Immature natural killer cell (primary cell): ENCODE measurements at places on chromosomes 2 and 18. TPM values are rescaled to one million over a fixed set of nuclear protein-coding genes. Genes with fewer than 3 reads are reported as not detected.

SDC1 gene
- not detected for polyA plus RNA-seq

CRYBA2 gene
- not detected for polyA plus RNA-seq

EPC2 gene
- polyA plus RNA-seq = 2.8 TPM

DSG1 gene
- polyA plus RNA-seq = not detected

SLC23A3 gene
- polyA plus RNA-seq = 0.29 TPM

EMX1 gene
- polyA plus RNA-seq = not detected

EVA1A gene
- polyA plus RNA-seq = not detected

ZSWIM2 gene
- polyA plus RNA-seq = not detected

AUP1 gene
- 107 TPM for polyA plus RNA-seq

CXCR1 gene
- polyA plus RNA-seq = 30.5 TPM

LYG1 gene
- 0.61 TPM for polyA plus RNA-seq

MC5R gene
- not detected for polyA plus RNA-seq

CD8A gene
- polyA plus RNA-seq = 131 TPM

CNTNAP5 gene
- polyA plus RNA-seq = not detected

ZNF892 gene
- polyA plus RNA-seq = not detected

VWA3B gene
- polyA plus RNA-seq = not detected

PPP1R1C gene
- not detected for polyA plus RNA-seq

APLF gene
- 0.97 TPM for polyA plus RNA-seq

ALLC gene
- polyA plus RNA-seq = not detected

UGT1A3 gene
- not detected for polyA plus RNA-seq

ANKRD30BL gene
- polyA plus RNA-seq = not detected

AQP12A gene
- not detected for polyA plus RNA-seq

SCN7A gene
- polyA plus RNA-seq = not detected

TEKT4 gene
- not detected for polyA plus RNA-seq

RAPGEF4 gene
- polyA plus RNA-seq = not detected

OSBPL1A gene
- polyA plus RNA-seq = not detected

CROCC2 gene
- not detected for polyA plus RNA-seq

TRIM54 gene
- 0.12 TPM for polyA plus RNA-seq

ZNF516 gene
- 2.0 TPM for polyA plus RNA-seq

LHCGR gene
- polyA plus RNA-seq = not detected

NEURL3 gene
- not detected for polyA plus RNA-seq

LRATD1 gene
- not detected for polyA plus RNA-seq

AFF3 gene
- polyA plus RNA-seq = 3.8 TPM

ZBTB7C gene
- polyA plus RNA-seq = not detected

SEMA4C gene
- 4.8 TPM for polyA plus RNA-seq

AQP12B gene
- not detected for polyA plus RNA-seq

DPYSL5 gene
- polyA plus RNA-seq = not detected

KCNJ3 gene
- not detected for polyA plus RNA-seq

FAM237A gene
- not detected for polyA plus RNA-seq

POTEC gene
- polyA plus RNA-seq = not detected

ANKRD53 gene
- 0.51 TPM for polyA plus RNA-seq

SPP2 gene
- polyA plus RNA-seq = not detected

MYOM1 gene
- 0.72 TPM for polyA plus RNA-seq

PRSS56 gene
- polyA plus RNA-seq = not detected

FIGN gene
- not detected for polyA plus RNA-seq

DOK6 gene
- 0.30 TPM for polyA plus RNA-seq

NMS gene
- not detected for polyA plus RNA-seq

ACSL3 gene
- 37.4 TPM for polyA plus RNA-seq

KYNU gene
- polyA plus RNA-seq = 0.84 TPM

NOL4 gene
- not detected for polyA plus RNA-seq

ANKRD62 gene
- not detected for polyA plus RNA-seq

MTCL1 gene
- polyA plus RNA-seq = not detected

CFAP221 gene
- not detected for polyA plus RNA-seq

ADCYAP1 gene
- not detected for polyA plus RNA-seq
